ENCODE measurements at places on chromosomes 5 and 9.

DNA sequence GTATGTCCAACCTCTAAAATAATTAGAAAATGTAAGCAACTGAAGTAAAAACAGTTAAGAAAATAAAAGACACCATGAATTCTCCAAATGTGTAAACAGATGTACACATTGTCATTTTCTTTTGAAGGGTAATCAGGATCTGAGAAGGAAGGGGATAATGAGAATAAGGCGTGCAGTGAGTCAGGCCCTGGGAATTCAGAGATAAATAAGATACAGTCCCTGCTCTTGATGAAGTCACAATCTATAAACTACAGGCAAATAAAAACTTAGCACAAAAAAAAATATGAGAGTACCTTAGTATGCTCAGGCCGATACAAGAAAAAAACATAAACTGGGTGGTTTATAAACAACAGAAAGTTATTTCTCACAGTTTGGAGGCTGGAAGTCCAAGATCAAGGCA lies 315.3 kb downstream of the DNAH5 start:
- DNase-seq = no peak

DNA sequence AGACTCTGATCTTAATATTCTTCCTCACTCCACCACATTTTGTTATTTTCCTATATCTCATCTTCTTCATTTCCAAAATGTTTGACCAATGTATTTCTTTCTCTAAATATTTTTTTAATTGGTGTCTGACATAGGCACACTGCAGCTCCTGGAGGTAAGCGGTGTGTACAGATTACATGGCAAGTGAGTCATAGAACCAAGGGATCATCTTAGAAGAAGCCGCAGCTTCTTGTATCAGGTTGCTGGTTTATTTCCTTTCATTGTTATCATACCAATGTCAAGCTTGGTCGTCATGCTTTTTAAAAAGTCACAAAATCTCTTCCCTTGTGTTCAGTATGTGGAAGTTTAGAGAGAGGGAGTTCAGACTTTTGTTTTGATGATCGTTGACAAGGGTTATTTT lies 526.1 kb upstream of the CDH18 start:
- no peak for DNase-seq

DNA sequence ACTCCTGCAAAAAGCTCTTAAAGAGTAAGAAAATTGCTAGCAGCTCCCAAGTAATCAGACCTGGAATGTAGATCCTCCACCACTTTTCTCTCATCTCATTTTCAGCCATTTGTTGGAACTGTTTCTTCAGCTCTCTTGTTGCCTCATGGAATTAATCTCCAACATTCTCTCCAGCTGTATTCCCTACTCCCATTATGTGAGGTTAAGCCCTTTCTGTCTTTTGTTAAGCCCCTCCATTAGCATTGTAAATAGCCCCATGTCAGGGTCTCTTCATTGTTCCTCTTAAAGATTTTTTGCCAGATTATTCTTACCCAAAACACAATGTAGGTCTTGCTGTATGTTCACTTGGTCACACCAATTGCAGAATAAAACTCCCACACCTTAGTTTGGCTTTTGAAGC lies 119.8 kb downstream of the PLPPR1 start:
- no peak for DNase-seq

DNA sequence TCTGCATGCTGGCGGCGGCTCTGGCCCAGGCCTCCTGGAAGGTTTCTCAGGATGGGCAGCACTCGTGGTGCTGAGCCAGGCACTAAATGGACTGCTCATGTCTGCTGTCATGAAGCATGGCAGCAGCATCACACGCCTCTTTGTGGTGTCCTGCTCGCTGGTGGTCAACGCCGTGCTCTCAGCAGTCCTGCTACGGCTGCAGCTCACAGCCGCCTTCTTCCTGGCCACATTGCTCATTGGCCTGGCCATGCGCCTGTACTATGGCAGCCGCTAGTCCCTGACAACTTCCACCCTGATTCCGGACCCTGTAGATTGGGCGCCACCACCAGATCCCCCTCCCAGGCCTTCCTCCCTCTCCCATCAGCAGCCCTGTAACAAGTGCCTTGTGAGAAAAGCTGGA lies 3.2 kb downstream of the SLC35A4 start:
- no peak for DNase-seq

DNA sequence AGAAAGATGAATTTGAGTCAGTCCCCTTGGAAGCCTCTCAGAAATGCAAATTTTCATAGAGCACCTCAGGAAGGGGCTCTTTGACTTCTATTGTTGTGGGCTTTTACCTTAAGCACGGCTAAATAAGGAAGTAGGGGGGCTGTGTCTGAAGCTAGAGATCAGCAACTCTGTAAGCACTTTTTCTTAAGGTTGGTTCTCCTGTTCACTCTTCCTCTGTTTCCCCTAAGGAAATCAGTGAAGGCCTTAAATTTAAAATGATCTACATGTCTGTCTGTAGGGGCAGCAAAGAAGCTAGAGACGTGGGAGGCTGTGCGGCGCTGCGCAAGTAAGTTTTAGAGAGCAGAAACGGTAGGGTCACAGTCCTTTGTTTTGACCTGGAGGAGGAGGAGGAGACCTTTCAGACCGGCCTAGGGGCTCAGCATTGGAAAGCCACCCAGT lies 1.2 kb upstream of the CDC14B start:
- no peak for DNase-seq

DNA sequence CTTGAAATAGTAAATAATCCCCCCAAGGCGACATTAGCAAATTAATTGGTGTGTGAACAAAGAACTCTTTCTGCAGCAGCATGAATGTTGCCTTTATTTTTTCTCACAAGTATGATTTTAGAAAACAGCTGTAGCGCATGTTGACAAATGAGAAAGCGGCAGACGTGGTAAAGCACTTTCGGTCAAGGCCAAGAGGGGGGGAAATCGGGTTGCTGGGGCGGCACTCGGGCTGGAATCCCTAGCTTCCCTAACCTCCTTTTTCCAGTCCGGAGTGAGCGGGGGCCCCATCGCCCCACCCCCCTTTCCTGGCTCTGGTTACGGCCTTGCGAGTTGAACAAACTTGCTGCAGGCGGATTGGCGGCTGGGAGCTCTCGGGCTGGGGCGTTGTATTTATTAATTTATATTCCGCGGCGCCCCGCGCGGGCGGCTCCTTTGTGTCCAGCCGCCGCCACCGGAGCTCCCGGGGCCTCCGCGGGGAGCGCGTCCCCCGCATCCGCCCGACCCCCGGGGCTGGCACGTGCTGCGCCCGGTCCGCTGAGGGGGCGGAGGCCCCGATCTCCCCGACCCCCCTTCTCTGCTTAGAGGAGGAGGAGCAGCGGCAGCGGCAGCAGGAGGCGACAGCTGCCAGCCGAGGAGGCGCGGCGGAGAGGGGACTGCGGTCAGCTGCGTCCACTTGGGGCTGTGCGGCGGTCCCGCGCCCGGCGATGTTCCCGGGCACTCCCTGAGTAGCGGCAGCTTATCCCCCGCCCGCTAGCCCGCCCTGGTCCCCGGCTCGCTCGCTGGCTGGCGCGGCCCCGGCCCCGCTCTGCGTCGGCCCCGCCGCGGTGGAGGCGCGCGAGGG lies at the start of gene RHOBTB3:
RHOBTB3 (plus strand) TSS at position 607 of the 841 bp plus-strand sequence. CDS start 347 bp downstream, outside the sequence.
- peak; percentile 15 for DNase-seq

Measured in stimulated activated CD4-positive, alpha-beta T cell treated with anti-CD3 and anti-CD28 coated beads, Interleukin-1b, Interleukin-23, amount 100 ng/mL, for 24 hours (primary cell).